ENCODE measurements at places on chromosomes 2 and 18.

DNA sequence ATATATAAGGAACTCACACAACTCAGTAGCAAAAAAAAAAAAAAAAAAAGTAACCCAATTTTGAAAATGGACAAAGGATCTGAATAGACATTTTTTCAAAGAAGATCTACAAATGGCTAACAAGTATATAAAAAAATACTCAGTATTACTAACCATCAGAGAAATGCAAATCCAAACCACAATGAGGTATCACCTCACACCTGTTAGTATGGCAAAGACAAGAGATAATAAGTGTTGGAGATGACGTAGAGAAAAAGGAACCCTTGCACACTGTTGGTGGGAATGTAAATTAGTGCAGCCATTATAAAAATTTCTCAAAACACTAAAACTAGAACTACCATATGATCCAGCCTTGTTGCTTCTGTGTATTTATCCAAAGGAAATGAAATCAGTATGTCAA is 5.8 kb upstream of the CNDP1 start:
- DNase-seq = no peak

DNA sequence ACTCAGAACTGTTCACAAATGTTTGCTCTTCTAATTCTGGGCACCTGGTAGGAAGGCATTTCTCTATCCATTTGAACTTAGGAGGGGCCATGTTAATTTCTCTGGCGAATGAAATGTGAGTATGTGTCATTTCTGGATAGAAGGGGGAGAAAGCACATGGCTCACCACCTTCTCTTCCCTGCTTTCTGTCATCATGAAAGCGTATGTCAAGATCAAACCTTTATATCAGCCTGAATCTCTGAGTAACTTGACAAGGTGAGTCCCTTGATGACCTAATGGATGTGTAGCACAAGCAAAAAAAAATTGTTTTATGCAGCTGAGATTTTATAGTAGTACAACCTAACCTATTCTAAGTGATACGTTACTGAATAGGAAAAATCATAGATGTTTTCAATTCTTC is 12.1 kb upstream of the LCT start:
- no peak for DNase-seq

GRCh38 chr2:21819454-21819853 is 695.7 kb downstream of the TDRD15 start:
- DNase-seq = no peak

DNA sequence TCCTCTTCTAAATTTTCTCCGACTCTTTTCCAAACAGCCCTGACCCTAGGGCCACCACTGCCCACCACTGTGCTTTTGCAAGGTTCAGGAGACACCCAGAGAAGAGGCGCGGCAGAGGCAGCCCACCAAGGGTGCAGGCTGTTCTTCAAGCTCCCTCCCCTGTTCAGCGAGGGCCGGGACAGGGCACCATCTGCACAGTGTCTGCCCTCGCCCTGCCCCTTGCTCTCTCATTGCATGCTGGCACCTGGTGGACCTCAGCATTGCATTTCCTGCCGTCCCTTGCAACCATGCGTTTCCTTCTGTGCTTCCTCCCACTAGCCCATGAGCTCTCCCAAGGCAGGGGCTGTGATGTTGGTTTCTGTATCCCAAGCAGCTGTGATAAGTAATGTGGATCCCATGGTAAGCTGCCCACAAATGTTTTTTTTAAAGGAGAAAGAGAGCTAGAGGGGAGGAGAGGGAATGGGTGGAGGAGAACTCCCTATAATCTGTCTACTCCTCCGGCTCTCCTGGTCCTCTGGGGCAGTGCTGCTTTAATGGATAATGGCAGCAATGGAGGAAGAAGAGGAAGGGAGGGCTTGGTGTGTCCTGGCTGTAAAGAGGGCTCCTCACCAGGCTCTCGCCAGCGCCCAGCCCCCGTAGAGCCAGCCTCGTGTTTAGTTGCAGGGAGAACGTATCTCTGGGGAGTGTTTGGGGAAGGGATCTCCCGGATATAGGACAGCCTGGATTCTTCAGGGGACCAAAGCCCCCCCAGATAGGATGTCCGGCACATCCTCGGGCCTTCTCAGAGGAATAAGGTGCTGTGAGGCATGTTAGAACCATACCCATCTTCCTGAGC is 15.6 kb upstream of the YWHAQ start:
- no peak for DNase-seq

- DNase-seq = no peak
These were observed 62.0 kb downstream of the TMEM185B start for GRCh38 chr2:120161190-120161589.

- DNase-seq = no peak
These were observed 87.7 kb upstream of the DDX18 start for GRCh38 chr2:117726747-117727146.
